ENCODE measurements at places on chromosomes 2 and 18.

GRCh38 chr2:196205011-196205766, 33.8 kb upstream of the STK17B start:
- no peak for DNase-seq

DNA sequence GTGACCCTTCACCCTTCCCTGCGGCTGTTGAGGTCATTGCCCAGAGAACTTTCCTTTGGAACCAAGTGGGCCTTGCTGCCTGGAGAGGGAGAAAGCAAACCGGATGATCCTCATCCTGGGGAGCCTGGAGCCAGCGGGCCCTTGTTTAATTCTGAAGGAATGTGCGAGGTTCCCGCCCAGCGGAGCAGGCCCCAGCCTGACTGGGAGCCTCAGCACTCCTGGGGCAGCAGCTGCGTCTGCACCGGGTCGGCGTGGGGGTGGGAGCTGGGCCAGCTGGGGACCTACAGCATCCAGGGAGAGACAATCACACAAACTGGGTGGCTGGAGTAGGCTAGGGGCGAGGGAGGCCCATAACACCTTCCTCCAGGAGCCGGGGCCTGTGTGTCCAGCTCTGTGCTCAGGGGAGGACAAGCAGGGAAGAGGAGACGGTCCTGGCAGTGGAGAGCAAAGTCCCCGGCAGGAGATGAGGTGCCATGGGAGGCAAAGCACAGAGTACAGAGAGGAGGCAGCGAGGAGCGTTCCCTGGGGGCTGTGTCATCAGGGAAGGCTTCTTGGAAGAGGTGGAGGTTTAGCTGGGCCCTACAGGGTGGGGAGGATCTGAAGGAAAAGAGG, 61.9 kb upstream of the HAAO start:
- no peak for DNase-seq

DNA sequence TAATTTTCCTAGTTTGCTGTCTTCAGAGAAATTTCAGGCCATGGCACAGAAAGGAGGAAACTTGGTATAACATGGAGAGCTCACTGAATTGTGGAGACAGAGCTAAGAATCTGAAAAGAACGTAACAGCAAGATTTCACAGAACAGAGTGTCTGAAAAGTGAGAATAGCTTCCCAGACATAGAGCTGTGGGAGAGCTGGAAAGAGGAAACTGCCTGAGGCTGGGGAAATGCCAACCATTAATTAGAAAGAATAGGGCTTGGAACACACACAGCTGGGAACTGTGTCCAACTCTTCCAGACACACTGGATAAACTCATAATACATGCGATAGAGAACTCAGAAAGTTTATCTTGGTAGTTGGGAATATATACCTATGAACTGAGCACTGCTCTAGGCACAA, 51.6 kb upstream of the KYNU start:
- DNase-seq = no peak

DNA sequence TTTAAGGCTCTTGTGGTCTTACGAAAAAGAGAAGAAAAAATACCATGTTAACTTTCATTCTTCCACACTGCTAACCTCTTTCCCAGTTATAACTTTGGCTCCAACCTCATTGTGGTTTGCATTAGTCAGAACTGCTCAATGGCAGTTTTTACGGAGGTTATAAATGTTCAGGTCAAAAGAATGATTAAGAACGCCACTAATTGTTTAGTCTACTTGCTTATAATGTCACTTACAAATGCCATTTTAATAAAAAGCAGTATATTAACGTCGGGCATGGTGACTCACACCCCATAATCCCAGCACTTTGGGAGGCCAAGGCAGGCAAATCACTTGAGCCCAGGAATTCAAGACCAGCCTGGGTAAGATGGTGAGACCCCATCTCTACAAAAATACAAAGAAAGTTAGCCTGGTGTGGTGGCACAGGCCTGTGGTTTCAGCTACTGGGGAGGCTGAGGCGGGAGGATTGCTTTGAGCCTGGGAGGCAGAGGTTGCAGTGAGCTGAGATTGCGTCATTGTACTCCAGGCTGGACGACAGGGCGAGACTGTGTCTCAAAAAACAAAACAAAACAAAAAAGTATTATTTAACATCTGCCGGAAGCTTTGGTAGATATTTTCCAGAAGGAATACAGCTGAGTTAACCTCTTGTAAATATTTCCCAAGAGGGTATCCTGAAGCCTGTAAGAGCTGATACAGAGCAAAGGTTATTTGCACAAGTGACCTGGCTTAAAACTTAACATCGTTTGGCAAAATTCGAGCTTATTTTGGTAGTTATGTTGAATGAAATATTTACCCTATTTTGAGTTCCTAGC, 5.1 kb downstream of the AGPS start:
- no peak for DNase-seq

GRCh38 chr2:50143822-50144575, 887.9 kb downstream of the NRXN1 start:
- DNase-seq = peak; percentile 31

- DNase-seq = no peak
These were observed 108.0 kb downstream of the CDH19 start for GRCh38 chr18:66495844-66496243.

DNA sequence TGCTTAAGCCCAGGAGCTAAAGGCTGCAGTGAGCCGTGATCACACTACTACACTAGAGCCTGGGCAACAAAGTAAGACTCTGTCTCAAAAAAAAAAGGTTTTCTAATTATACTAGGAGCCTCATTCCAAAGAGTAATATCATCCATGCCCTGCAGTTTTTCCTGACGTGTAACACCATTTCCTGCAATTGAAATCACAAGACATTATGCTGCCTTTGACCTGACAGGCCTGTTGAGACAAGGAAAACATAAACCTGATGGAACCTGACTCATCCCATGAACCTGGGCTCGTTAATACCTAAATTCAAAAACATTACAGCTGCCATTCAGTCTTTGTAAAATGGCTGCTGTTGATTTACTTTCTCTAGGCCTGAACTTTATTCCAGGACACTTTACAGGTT, 58.7 kb upstream of the PEX13 start:
- DNase-seq = no peak

DNA sequence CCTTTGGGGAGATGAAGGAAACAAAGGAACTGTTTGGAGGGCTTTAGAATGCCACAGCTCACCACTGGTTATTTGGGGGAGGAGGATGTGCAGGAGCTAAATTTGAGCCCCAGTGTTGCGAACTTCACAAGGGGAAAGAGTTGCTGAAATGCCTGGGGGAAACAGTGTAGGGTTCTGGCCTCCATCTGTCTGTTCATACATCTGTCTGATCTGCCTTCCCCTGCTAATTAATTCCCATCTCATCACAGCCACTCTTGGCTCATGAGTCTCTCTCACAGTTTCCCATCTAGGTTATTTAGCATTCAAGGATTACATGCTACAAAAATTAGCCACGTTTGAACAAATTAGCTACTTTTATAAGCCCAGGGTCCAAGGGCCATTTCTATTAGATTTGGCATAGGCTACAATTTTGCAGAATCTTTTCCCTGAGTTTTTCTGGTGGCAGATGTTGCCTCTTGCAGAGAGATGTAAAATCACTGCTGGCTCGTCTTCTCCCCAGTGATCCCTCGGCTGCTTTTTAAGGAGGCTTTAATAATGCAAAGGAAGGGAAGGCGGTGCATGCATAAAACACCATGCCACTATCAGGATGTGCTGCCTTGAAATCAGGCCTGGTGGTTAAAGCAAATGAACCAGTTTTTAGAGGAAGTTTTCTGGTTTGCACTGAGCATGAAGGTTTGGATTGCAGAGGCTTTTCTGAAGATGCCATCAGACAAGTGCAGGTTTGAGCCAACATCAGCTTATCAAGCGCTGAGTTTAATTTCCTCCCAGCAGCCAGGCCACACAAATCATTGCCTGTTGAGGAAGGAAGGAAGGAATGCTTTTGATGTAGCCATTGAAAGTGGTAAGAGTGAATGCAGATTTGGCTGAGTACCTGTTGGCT, 35.0 kb downstream of the ADD2 start:
- DNase-seq = no peak

DNA sequence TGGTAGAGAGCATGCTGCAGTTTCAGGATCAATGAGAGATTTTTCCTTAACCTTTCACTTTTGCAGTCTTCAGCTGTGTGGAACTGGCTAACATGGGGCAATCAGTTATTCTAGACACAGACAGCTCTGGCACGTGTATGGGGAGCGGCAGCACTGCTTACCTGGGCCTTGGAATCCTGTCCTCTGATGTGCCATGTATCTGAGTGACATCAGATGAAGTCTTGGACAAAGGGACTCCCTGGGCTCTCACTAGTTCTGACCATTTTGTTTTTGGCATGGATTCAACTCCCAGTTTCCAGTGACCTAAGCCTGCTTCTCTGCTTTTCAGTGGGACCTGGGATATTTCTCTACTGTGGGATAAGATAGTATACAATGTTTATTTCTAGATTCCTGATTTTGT, 54.3 kb downstream of the RNF144A start:
- DNase-seq = no peak

- no peak for DNase-seq
These were observed 43.1 kb upstream of the GPC1 start for GRCh38 chr2:240392084-240392947.

DNA sequence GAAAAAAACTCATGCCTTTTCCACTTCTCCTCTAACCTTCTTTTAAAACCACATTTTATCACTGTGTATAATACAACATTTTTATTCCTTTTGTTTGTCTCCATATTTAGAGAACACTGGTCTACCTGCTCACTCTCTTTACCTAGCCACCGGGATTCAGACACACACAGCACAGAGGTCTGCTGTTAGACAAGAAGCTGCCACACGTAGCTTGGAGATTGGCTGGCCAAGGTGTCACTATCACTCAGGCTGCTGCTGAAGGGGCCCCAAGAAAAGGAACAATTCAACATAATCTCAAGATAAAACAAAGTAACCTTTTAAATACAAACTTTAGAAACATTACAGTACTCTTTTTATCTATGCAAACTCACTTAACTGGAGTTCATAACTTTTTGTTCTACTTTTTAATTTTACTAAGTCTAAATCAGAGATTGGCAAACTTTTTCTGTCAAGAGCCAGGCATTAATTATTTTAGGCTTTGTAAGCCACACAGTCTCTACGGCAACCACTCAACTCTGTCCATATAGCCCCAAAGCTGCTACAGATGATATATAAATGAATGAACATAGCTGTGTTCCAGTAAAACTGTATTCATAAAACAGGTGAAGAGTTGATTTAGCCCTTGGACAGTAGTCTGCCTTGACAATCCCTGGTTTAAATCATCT, 25.8 kb downstream of the FEZ2 start:
- DNase-seq = no peak

DNA sequence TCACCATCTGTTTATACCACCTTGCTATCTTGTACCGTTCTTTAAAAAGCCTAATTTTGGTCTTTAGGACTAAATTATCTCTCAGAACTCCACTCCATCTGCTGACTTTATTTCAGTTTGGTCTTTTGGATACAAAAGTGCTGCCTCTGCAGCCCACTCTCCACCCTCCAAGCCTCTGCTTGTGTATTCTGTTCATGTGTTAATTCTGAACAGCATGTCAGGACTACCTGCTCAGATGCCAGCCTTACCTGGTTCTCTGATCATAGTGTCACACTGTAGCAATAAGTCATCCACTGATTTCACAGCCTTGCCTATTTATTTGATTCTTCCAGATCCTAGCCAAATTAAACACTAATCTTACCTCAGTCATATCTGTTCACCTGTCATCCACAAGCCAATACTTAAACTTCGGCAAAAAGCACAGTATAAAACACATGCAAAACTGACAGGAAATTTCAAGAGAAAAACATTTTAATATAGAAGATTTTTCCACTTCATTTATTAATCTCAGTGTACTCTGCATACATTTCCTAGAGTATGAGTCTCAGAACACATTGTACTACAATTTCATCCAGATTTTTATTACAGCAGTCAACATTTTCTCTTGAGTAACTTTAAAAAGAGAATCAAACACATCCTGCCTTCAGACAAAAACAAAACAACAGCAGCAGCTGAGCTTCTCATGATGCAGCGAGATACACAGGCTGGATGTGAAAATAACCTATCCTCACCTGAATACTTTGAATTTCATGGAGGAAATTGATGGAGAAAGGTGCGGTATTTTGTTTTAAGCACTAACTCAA, 64.9 kb downstream of the PPP1R1C start:
- DNase-seq = no peak

- DNase-seq = no peak
These were observed 32.0 kb downstream of the BIN1 start for GRCh38 chr2:127074936-127075335.

GRCh38 chr18:8828300-8828699, 122.9 kb downstream of the MTCL1 start:
- DNase-seq = no peak

DNA sequence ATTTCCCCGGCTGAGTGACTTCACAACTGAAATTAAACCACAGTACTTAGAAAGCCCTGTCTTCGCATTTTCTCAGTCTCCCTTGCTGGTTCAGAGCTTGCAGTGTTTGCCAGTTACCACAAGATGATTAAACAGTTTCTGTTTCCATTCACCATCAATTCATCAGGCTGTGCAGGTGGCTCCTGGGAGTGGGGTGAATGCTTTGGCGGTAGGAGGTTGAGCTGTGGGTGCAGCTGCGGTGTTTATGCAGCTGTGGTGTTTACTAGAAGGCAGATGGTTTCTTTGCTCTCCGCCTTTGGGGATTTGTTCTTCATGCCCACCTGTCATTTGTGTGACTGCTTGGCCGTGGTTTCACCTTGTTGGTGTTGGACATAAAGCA, 16.1 kb downstream of the ACOXL start:
- peak; percentile 94 for DNase-seq

- no peak for DNase-seq
These were observed 1026.7 kb upstream of the ACVR2A start for GRCh38 chr2:146818122-146818521.

GRCh38 chr2:48213646-48214045, 307.3 kb upstream of the FBXO11 start:
- DNase-seq = no peak

DNA sequence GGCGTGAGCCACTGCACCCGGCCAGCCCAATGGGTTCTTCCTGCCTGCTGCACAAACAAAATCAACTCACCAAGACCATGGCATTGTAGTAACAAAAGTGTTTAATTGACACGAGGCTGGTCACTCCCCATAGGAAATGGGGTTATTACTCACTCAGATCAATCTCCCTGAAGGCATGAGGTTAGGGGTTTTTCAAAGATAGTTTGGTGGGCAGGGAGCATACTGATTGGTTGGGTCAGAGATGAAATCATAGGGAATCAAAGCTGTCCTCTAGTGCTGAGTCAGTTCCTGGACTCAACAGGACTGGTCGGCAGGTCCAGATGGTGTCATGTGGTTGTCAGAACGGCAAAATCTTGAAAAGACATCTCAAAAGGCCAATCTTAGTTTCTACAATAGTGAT, 122.1 kb downstream of the TMEM17 start:
- DNase-seq = no peak

DNA sequence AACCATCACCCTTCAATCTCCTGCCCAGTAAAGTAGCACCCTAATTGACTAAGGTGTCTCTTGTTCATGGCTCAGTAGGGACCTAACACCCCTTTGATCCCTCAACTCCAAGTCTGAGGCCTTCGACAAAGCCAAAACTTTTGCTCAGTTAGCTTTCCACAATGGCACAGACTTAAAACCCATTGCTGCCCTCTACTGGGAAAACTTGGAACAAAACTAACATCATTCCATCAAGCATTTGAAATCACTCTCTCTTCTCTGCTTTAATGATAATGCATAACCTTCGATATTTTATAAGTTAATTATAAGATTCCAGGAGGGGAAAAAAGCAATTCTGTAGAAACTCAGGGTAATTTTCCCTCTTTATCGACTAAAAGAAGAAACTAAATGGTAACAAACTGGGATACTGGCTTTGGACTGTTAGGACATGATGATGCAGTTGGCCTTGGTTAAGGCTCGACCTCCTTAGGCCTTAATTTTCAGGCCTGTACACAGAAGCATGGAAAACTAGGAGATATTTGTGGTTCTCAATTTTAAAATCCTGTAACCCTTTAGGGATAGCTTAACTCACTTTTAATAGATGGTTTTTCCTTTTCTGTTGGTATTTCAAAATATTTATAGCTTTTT, 127.8 kb downstream of the STK39 start:
- no peak for DNase-seq

- no peak for DNase-seq
These were observed 48.9 kb downstream of the CHST9 start for GRCh38 chr18:27136208-27136535.
